ENCODE measurements at places on chromosomes 7 and 10.
A peak's percentile ranks its signal among the peaks of the same experiment; 100 is the strongest.

DNA sequence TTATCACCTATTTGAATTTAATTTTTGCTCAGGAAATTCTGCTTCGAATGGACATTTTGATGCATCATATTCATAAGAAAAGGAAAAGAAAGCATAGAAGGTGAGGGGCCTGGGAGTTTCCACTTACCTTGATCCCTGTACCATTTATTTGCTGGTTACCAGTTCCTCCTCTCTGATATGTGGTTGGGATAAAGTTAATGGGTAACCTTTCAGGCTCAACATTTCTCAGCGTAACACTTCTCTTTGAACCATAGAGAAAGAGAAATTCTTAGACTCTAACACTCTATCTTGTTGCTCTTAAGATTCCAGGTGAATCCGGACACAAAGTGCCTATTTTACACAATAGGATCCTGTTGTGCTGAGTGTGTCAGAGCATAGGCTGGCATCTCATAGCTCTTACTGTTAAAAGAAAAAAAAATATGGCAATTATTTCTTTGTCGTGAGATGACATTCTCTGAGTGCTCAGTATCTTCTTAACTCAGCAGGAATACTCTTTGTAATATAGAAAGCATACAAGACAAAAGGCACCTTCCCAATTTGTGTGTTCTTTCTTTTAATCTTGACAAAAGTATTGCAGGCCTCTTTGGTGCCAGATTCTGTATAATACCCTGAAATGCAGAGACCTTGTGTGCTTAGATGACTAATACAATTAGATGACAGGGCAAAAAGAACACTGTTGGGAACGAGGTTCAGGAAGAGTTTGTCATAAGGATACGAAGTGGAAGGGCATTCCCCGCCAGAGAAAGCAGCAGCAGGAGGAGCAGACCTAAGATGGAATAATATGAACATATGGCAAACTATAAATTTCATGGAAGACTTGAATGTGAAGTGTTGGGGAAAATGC is 689.6 kb downstream of the NRG3 start:
- DNase-seq, result no peak

- no peak for DNase-seq
Observed at GRCh38 chr7:13627455-13627854, 362.0 kb downstream of the ETV1 start.

- DNase-seq, result no peak
Observed at GRCh38 chr7:95200741-95201140, 123.6 kb downstream of the PON1 start.

GRCh38 chr7:31815796-31816195 is 128.8 kb downstream of the PPP1R17 start:
- DNase-seq, result no peak

DNA sequence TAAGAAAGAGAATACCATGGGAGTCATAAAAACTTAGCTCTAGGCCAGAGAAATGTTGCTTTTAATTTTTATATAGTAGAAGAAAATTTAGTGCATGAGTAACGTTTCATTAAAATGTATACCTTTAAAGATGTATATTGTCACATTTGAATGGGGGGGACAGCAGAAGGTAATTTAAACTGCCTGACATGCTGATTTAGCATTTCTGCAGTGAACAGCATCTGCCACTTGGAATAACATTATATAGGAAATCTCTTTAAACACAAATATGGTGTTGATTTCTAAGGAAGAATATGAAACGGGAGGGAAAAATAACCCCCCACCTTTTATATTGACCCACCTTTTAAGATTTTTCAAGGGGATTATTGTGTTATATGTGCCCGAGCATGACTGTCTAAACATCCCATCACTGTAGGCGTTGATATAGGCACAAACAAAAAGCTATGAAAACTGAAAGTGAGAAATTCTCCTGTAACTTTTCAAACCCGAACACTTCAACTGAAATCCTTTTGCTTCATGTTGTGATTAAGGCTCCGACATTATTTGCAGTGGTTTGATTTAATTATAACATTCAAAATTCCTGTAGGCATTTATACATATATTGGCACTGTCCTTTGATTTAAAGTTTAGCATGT is 244.7 kb upstream of the CELF2 start:
- no peak for DNase-seq

- DNase-seq, result peak; percentile 54
Observed at GRCh38 chr7:80249619-80250295, 115.1 kb downstream of the GNAI1 start.

DNA sequence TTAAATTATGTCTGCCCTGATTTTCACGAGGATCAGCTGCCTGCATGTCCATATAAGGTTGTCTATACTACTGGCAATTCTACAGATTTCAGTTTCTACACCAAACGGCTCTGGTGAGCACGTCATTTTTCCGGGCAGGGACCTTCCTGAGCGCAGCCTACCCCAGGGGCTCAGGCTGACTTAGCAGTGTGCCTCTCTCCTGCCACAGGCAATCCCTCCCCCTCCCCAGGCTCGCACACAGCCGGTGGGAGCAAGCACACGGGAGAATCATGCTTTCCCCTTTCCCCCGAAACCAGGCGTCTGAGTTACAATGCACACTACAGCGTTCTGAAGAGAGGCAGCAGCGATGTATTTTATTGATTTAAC is 1.7 kb downstream of the KLF6 start:
- DNase-seq, result peak; percentile 68

- peak; percentile 86 for DNase-seq
Observed at GRCh38 chr10:132464256-132465192, 67.5 kb downstream of the PWWP2B start.

DNA sequence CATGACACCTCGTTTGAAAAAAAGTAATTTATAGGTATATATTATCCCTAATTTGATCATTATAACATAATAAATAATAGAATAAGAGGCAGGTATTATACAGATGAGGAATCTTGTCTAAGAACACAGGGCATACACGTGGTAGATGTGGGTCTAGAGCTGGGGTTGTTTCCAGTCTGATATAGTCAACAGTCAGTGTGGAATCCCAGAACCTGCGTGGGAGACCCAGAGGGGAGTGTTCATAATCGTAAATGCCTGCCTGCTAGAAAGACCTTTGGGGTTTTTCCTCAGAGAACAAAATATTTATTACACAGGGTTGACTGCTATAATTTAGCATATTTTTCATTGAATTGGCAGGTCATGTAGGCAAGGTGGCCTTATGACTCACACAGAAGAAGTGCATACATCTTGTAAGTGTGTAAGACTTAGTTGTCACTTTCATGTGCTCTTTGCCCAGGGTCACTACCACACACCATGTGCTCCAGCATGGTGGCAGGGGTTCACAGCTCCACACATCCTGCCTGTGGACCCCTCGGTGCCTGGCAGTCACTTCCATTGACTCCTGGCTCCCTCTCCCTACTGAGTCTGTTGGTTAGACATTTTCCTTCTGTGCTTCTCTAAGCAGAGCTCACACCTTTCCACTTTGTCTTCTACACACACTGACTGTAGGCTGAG is 94.9 kb upstream of the IKZF1 start:
- no peak for DNase-seq

GRCh38 chr7:149016876-149017275 is 11.4 kb downstream of the PDIA4 start:
- no peak for DNase-seq

GRCh38 chr10:109895848-109896247 is 27.5 kb downstream of the XPNPEP1 start:
- no peak for DNase-seq

DNA sequence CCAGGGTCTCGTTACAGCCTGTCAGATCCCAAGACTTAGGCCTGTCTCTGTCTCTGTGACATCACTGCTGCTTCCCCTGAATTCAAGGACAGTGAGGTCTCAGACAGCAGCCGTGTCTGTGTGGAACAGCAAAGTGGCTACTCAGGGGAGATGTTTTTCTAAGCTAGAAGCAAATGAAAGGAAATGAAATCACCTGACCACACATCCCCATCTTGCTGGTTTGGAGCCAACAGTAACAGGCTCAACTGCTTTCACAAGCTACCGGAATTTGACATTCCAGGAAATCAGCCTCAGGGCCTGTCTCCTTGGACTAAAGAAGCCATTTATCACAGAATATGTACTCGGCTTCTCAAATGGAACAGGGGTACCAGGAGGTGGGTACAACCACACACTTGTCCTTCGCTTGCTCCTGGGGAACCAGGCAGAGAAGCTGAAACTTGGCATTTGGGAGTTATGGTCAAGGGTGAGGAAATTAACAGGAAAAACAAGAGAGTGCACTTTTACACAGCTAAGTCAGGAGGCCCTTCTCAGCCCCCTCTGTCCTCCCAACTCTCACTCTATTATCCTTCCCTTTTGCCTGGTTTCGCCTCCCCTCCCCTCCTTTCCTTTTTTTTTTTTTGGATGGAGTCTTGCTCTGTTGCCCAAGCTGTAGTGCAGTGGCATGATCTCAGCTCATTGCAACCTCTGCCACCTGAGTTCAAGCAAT is 73.2 kb downstream of the SPDYE5 start:
- no peak for DNase-seq

GRCh38 chr10:89887830-89888229 is 186.4 kb downstream of the KIF20B start:
- no peak for DNase-seq

- no peak for DNase-seq
Observed at GRCh38 chr10:11125004-11125403, 107.3 kb downstream of the CELF2 start.

DNA sequence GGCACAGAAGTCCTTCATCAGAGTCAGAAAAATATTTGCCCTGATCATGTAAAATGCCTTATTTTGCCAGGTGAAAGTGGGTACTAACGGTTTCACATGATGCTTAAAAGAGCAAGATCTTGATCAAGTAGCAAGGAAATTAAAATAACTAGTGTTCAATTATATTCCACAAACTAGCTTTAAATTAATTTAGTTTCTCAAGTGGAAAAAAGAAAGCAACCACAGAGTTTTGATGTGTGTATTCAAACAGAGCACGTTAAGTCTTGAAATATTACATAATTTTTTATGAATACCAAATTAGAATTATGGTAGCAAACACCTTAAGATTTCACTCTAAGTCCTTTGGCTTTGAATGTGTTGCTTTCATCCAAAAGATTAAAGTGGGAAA is 47.3 kb downstream of the PIP4K2A start:
- no peak for DNase-seq

DNA sequence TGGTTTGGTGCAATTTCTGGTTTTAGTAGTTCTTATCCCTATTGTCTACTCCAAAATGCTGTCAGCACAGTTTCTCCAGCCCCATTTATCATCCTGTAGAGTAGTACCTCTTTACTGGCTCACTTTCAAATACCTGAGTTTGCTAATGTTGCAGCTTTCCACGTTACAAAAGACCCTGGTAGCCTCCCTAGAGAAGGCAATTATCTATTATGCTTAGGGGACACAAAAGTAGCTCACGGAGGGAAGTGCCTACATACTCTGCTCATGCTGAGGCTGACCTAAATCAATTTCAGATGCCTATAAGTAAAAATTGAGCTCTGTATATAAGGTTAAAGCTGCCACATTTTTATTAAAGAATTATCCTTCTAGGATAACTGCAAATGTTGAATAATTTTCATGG is 603.6 kb downstream of the CNTNAP2 start:
- DNase-seq, result no peak

GRCh38 chr10:26735435-26735834 is 37.9 kb downstream of the PDSS1 start:
- DNase-seq, result no peak

DNA sequence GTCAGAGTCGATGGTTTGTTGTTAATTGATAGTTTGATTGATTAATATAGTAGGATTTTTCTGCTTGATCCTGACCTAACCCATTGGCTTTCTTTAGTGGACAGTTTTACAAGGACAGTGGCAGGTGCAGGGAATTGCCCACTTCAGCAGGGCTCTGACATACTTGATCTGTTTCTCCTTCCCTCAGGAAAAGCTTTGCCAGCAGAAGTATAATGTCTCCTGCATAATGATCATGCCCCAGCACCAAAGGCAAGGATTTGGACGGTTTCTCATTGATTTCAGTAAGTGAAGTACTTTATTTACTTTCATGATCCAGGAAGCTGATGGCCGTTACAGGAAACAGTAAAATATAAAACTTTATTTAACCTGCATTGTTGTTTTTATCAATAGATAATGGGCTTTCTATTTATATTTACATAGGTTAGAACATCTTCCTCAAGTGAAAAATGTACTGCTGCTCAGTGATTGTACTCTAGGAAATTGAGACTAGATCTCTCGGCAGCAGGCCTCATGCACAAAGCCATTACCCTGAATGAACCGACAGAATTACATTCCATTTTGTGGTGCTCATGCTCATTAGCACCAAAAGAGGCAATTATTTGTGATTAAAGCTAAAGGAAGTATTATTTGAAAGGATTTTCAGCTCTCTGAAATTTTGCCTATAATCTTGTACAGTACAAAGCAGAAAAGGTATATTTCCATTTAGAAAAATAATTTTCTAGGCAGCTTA is 122.5 kb upstream of the SAMD8 start:
- DNase-seq, result no peak

GRCh38 chr10:28935061-28935460 is 257.7 kb downstream of the BAMBI start:
- no peak for DNase-seq
